Ovary (tissue), 10 donors: ENCODE measurements at places on chromosomes 12 and 14. TPM values are rescaled to one million over a fixed set of nuclear protein-coding genes. Genes with fewer than 3 reads are reported as not detected.

CLEC4D gene
- total RNA-seq: not detected

DYRK4 gene
- 51.8 TPM for total RNA-seq

COX8C gene
- total RNA-seq: not detected

- peak; percentile 43 for DNase-seq
Observed at GRCh38 chr12:102917026-102917787, at the start of gene PAH. Gene PAH, minus strand, starts transcription at chr12:102917244. Its CDS starts 114 bp downstream, at chr12:102917130.

DNA sequence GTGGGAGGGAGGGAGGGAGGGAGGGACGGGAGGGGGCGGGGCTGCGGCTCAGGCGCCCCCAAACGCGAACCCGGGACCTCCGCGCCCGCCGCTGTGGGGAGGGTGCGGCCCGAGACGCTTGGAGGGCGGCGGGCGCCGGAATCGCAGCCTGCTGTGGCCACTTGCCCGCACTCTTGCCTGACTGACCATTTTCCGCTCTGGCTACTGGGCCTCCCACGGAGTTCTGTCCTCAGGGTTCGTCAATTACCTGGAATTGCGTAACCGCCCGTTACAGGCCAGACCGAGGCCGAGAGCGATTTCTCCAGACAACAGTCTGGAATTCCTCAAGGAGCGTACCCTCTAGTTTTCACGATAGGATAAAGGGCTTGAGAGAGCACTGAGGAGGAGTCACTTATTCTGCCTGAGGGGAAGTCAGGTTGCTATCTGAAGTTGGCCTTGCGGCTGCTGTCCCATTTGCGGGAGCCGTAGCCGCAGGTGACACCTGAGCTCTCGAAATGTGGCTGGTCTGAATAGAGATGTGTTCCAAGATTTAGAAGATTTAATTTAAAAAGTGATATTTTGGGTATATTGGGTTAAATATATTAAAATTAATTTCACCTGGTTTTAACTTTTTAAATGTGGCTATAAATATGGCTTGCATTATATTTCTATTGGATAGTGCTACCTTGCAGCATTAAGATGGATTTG lies 446 bp upstream of the ZNF641 start:
- peak; percentile 84 for DNase-seq

DNA sequence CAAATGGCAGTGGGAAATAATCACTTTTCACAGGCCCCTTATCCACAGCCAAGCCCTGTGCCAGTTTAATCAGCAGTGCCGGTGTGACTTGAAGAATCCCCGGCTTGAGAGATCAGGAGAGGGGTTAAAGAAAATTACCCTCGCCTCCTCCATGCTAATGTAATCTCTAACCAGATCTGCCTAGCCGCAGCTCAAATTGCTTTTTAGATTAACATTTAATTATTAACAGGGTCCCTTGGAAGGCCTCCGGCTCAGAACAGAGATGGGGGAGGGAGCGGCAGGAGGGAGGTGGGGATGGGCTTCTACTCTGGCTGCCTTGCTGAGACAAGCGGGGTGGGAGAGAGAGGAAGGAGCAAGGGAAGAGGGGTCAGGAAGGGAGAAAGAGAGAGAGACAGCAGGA lies 24.0 kb downstream of the FAM222A start:
- no peak for DNase-seq

DNA sequence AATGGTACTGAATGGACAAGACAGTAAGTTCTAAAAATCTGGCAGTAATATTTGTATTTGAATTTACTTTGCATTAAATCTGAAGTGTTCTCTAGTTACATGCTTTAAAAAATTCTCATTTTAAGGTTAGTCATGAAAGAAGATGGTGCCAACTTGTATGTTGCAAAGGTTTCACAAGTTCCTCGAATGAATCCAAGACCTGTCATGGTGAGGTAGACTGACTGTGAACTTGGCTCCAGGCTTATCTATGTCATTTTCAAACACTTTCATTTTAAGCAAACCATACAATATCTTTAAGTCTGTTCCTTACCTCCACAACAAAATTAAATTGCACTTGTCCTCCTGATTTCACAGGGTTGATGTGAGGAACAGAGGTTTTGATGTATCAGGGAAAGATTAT lies 23.4 kb downstream of the CLEC2D start:
- DNase-seq: no peak

GRCh38 chr12:118068445-118068844 lies 7.5 kb upstream of the WSB2 start:
- no peak for DNase-seq

DNA sequence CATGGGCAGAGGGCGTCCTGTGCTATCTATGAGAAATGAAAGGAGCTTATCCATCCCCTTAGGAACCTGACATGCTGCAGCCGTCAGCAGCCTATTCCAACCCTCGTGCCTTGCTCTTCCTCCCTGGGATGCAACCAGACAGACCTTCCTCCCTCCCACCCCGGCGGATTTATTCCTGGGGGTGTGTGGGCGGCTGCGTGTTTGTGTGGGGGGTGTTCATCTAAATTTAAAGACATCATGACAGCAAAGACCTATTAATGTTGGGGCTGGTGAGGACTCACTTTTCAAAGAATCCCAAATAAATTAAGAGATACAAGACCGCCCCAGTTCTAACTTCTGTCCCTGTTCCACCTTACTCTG lies 52.0 kb downstream of the WSCD2 start:
- DNase-seq: no peak

GRCh38 chr12:67816269-67816668 lies 167.7 kb downstream of the DYRK2 start:
- DNase-seq: no peak

DNA sequence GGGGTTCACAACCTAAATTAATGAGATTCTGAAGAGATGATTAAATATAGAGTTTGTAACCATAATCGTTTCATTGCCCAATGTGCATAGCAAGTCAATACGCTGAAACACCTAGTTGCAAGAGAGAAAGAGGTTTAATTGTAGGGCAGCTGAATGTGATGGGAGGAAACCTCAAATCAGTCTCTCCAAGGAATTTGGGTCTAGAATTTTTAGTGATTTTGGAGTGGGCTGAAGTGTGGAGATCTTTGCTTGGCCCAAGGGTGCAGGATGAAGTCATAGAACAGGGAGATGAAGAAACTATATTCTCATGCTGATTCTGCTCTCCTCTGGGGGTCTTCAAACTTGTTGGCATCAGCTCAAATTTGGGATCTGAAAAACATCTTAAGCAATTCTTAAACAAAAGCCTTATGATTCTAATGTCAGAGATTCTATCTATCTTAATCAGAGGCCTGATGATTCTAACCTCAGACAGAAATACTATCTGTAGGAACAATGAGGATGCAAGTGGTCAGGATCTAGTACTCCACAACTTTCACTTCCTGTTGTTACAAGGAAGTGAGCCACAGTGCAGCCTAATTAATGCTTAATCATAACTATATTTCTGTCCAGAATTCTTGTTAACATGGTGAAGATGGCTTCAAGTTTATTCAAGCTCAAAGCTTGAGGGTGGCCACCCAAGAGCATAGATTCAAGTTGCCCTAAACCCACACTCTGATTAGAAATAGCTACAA lies 80.2 kb upstream of the FUT8 start:
- DNase-seq: no peak

- DNase-seq: no peak
Observed at GRCh38 chr14:89427426-89428172, 10.6 kb upstream of the FOXN3 start.

- peak; percentile 21 for DNase-seq
Observed at GRCh38 chr12:100154474-100155247, 12.0 kb upstream of the BLTP3B start.

DNA sequence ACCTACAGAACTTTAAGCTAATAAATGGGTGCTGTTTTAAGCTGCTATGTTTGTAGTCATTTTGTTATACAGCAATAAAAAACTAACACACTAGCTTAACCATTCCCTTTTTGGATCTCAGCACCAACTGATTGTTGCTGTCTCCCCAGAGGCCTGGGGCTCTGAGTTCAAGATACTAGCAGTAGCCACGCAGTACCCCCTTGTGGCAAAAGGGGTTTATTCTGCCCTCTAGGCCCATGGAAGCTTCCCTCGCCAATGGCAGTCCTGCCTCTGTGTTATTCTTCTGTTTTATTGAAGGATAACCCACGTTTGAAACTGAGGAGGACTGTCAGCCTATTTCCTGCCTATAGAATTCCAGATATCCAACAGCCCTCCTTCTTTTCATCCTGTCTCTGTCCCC lies 455.3 kb upstream of the ATP2B1 start:
- no peak for DNase-seq

- DNase-seq: no peak
Observed at GRCh38 chr12:6434205-6435140, 10.3 kb upstream of the CD27 start.

- no peak for DNase-seq
Observed at GRCh38 chr14:63535918-63536317, 7.3 kb downstream of the PPP2R5E start.

DNA sequence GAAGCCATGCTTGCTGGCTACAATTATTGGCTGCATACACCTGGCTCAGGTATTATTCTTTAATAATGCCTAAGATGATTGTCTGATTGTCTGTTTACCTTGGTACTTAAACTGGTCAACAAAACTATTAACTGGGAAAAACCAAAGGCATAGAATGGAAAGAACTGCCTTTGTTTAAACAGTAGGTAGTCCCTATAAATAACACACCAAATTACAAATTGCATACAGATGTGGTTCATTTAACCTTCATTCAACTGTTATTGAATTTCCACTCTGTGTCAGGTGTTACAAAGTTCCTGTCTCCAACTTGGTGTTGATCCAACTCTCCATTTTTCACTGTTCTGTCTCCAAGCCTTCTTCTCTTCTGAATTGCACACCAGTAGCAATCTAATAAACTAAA lies 79.8 kb upstream of the FSCB start:
- DNase-seq: no peak

DNA sequence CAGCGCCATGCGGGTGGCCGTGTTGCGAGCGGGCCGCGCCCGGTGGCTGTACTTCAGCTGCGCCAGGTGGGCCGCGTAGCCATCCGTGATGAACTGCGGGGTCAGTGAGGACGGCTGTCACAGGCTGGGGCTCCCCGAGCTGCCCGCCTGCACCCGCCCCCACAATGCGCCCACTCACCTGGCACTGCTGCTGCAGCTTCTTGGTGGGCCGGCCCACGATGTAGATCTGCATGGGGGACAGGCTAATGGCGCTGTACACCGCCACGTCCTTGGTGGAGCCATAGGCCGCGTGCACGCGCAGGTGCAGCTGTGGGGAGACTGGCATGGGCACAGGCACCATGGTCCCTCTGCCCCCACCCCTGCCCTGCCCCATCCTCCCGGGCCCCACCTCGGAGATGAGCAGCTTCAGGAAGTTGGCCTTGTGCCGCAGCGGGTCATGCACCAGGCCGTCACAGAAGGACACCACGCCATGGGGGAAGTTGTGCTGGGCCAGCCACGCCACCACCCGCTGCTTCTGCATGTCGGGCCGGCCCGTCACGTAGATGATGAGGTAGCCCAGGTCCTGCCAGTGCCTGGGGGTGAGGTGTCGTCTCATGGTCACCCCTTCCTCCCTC lies 5.9 kb downstream of the ARL6IP4 start:
- no peak for DNase-seq

- DNase-seq: no peak
Observed at GRCh38 chr12:56884421-56884820, 49.8 kb downstream of the SDR9C7 start.

DNA sequence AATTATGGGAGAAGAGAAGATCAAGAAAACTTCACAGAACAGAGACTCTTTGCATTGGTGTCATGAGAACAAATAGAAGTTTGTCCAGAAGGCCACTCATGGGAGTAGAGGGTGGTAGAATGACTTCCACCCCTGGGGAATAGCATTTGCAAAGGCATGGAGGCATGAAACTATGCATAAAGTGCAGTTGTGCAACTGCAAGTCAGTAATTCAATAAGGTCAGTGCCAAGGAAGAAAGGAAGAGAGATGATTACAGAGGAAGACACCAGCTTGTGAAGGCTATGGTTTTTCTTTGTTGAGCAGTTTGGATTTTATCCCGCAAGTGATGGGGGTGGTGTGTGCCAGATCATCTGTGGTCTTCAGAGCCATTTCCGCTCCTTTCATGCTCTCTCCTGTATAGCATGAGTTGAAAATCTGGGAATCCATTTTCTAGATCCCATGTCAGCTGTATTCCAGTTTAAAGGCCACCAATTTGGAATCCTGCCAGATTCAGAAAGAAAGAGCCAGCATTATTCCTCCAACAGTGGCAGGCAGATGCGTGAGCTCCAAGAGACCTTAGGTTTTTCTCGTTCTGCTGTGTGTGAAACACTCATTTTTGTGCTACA lies 67.6 kb upstream of the GRIN2B start:
- DNase-seq: no peak

- no peak for DNase-seq
Observed at GRCh38 chr14:57066463-57066862, 202.2 kb downstream of the EXOC5 start.

DNA sequence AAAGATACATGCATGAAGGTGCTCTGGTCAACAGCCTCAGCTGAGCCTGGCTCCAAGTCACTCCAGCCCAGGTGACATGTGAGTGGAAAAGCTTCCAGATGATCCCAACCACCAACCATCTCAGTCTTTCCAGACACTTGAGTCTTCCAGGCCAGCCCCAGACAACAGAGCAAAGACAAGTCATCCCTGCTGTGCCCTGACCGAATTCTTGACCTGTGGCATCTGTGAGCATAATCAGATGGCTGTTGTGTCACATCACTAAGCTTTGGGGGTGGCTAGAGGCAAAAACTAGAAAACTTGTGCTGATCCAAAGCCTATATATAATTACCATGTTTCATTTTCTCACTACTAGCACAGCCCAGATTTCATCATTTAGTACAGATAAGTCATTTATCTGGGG lies 50.8 kb upstream of the ISM2 start:
- DNase-seq: no peak

- DNase-seq: no peak
Observed at GRCh38 chr12:66724616-66725015, 45.7 kb upstream of the GRIP1 start.

DNA sequence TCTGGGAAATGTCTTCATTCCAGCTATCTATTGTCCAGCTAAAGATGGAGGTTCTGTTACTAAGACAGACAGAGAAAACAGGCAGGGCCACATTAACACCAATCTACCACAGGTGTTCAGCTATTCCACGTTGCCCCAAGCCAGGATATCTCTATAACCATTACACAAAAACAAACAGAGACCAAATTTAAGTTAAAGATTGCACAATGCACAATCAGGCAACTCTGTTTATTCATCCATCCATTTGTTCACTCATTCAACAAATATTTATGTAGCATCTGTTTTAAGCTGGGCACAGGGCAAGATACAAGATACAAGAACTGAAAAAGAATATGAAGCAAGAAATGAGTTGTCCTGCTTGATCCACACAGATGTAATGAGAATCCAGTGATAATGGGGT lies 629.0 kb downstream of the MED13L start:
- DNase-seq: no peak
